ENCODE measurements at places on chromosomes 5 and 9.
A peak's percentile ranks its signal among the peaks of the same experiment; 100 is the strongest.

DNA sequence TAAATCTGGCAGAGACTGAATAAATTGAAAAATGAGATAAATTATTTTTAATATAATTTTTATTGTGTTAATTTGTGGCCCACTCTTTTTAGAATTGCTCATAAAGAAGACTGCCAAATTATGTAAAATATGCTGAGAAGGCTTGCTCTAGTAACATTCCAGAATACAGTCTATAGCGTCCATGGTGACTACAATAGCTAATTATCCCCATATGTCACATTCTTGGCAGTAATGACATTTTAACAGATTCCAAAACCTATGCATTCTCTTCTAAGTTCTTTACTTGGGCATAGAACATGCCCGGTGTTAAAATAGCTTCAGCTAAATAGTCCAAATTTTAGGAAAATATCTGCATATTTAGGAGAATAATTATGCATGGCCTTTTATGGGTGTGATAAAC is 697.0 kb upstream of the SEMA6A start:
- no peak for DNase-seq

- no peak for DNase-seq
Observed at GRCh38 chr5:170427672-170428236, 38.6 kb upstream of the KCNMB1 start.

- no peak for DNase-seq
Observed at GRCh38 chr5:9533096-9533495, 12.8 kb downstream of the SEMA5A start.

DNA sequence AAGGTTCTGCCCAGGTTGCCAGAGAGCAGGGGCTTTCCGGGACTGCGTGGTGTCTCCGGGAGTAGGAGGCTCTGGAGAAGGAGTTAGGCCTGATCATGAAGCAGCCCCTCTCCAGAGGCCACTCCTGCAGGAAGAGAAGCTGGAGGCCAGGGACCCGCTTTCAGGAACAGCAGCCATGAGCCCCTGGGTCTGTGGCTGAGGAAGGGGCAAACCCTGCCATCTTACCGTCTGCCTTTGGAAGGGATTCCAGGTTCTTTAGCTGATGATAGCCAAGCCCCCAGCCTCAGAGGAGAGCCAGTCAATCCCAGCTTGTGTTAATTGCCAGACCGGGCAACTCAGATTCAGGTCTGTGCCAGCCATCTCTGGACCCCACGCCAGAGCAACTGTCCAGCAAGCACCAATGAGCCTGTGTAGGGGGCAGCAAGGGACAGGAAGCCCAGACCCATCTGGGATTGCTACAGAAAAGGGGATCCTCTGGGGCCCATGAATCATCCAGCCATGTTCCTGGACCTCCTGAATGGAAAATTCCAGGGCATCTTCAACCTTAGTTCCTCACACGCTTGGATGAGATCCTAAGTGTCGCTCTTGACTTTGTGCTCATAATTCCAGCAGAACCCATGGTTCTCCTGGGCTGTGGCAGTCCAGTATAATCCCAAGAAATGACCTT is 42.7 kb upstream of the MVB12B start:
- no peak for DNase-seq

GRCh38 chr5:140690376-140690932 is 716 bp downstream of the HARS1 start:
- DNase-seq = no peak

GRCh38 chr5:170112876-170113521 is 7.3 kb downstream of the FOXI1 start:
- DNase-seq = no peak

- DNase-seq = no peak
Observed at GRCh38 chr5:124701016-124701415, 45.4 kb downstream of the ZNF608 start.

DNA sequence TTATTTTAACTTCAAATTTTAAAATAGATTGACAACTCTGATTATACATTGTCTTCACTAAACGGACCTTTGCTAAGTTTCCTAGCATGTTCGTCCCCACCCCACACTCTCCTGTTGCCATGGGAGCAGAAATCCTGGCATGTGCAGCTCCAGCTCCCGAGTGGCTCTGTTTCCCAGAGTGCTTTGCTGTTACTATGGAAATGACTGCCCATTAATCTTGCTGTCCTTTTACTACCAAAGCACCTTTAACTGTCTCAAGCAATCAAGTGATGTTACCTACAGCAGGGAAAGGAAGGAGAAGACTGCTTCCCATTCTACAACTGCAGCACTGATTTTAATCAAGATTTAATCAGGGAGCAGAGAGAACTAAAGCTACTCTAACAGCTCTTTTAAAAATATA is 212.0 kb upstream of the KIF2A start:
- DNase-seq = no peak

DNA sequence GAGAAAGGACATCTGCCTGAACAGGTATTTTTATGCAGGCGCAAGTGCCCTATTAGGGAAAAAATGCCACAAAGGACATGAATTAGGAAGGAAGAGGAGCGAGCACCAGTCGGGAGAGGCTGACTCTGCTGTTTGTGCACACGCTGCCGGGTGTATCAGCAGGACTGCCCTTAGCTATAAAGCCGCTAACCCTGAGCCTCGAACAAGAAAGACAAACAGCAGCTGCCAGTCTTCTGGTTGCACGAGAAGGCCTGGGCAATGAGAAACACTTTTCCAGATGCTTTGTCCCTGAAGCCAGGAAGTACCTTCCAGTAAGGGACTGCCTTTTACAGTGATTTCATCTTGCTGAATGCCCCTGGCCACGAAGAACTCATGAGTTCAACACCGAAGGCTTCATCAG is 12.6 kb downstream of the QSOX2 start:
- DNase-seq = no peak

DNA sequence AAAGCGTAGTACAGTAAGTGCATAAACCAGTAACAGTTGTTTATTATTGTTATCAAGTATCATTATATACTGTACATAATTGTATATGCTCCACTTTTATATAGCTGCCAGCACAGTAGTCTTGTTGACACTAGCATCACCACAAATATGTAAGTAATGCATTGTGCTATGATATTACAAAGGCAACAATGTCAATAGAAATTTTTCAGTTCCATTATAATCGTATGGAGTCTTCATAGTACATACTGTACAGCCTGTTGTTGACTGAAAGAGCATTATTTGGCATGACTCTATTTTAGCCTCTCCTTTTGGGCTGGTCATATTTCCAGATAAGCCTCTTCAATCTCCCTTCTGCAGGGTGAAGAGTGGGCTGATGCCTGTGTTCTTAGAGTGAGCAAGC is 40.4 kb downstream of the CFAP95 start:
- DNase-seq = no peak

- no peak for DNase-seq
Observed at GRCh38 chr9:6723881-6724420, 33.8 kb upstream of the KDM4C start.

DNA sequence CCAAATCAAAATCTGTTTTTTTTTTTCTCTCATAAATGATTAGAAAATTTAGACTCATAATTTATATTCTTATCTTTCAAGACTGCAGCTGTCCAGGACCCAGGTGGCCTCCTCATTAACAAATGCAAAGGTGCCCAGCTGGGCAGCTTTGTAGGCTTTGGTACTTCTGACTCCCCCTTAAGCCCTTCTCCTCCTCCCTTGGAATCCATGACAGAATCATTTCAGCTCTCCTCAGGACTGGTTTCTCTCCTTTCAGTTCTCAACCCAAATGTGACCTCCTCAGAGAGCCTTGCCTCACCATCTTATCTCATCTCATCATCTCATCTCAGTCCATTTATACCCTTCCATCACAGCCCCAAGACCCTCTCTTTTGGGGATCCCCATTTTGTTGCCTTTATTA is 221.7 kb downstream of the KIAA0825 start:
- DNase-seq = no peak

GRCh38 chr5:36590513-36591286 is 15.7 kb upstream of the SLC1A3 start:
- DNase-seq = no peak

DNA sequence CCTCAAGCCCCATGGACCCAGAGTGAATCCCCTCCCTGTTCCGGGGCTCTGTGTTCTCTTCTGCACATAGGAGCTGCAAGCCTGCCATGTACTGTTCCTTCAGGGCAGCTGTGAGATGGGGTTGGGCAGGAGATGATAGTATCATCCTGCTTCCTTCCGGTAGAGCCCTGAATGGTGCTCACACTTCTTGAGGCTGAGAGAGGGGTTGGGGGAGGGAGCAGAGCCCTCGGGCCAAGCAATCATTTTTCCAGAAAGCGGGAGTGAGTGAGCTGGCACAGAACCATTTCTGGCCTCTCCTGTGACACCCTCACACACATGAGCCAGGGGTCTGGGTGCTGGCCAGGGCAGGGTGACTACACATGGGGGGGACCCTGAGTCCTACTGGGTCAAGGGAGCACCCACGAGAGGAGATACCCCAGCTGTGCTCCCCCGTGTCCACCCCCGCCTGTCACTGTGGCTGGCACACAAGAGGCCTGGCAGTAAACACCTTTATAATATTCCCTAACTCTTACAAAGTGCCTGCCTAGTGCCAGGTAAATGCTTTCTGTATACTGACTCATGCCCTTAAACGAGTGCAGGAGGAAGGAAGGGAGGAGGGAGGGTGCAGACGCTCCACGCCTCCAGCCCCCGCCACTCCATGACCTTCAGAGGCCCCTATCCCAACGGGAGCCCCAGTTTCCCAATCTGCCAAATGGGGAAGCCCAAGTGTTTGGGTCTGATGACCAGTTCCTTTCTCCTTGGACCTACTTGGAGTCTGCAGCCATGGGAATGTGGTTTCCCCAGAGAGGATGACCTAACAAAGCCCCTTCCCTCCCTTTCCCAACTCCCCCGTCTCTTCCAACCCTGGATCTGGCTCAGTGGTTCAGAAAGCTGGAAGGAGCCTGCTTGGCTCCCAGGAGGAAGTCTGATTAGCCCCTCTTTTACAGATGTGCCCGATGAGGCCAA is 15.5 kb downstream of the AKNA start:
- no peak for DNase-seq

GRCh38 chr9:91844190-91844589 is 105.8 kb downstream of the ROR2 start:
- DNase-seq = no peak

- DNase-seq = peak; percentile 4
Observed at GRCh38 chr9:16369427-16369826, 501.0 kb downstream of the BNC2 start.

All from CD8-positive, alpha-beta T cell (primary cell).